ENCODE measurements at places on chromosomes 6 and 20. TPM values are rescaled to one million over a fixed set of nuclear protein-coding genes. Genes with fewer than 3 reads are reported as not detected.

GRCh38 chr20:51092338-51092737, 69.4 kb upstream of the KCNG1 start:
- no peak for DNase-seq

- no peak for DNase-seq
Measured at GRCh38 chr6:157861184-157861583, 38.1 kb downstream of the SNX9 start.

GRCh38 chr6:137095651-137096238, 51.0 kb upstream of the IL20RA start:
- DNase-seq, result no peak

- no peak for DNase-seq
Measured at GRCh38 chr20:4176187-4176586, 160.8 kb upstream of the RNF24 start.

GRCh38 chr6:154434662-154435061, 75.8 kb downstream of the CNKSR3 start:
- no peak for DNase-seq

- DNase-seq, result no peak
Measured at GRCh38 chr6:104789770-104790190, 69.9 kb downstream of the HACE1 start.

DNA sequence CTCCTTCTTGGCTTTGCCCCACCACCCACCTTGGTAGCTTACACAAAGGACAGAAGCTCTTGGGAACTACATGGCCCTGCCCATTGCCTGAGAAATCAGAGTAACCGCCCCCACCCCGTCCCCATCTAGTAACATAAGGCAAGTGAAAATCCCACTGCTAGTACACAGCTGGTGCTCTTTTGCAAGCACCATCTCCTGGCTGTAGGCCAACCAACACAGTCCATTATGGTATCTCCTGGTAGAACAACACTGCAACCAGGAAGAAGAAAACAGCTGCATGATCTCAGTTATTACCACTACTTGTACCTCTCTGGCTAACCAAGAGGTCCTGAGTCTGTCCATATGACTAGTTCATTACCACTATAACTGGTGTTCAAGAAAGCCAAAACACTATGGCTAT, 841.1 kb upstream of the MANEA start:
- DNase-seq, result no peak

GRCh38 chr6:63516186-63516944, 55.9 kb upstream of the LOC128125822 start:
- no peak for DNase-seq

GRCh38 chr20:60486937-60487336, 528.7 kb downstream of the CDH26 start:
- DNase-seq, result no peak

GRCh38 chr6:56424064-56424463, 176.7 kb upstream of the COL21A1 start:
- no peak for DNase-seq

GRCh38 chr6:89887452-89888137, 6.7 kb upstream of the GJA10 start:
- no peak for DNase-seq

GRCh38 chr20:16544949-16545348, 28.3 kb downstream of the KIF16B start:
- DNase-seq, result no peak

The ZNF133 gene
- 19.0 TPM for total RNA-seq

The PSMB9 gene
- total RNA-seq, result 24.9 TPM

The AHI1 gene
- 44.9 TPM for total RNA-seq

The PACRG gene
- 0.54 TPM for total RNA-seq

The COL21A1 gene
- 22.5 TPM for total RNA-seq

The C6orf58 gene
- not detected for total RNA-seq

Data from aorta (tissue), 5 donors.